ENCODE measurements at places on chromosomes 7 and 10.

DNA sequence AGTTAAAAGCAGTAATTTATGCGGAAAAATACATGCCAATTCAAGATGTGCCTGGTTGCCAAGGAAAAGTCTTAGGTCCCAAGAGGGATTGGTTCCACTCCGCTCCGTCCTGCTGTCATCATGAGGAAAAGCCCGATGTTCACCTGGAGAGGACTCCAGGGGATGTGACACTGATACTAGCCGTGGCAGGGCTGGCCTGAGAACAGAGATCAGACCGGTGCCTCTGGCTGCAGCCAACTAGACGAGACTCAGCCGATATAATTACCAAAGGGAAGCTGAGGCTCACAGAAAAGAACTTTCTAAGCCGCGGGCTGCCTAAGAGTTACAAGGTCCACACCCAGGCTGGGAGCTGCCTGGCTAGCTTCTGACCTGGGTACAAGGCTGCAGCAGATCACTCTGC is 81.3 kb upstream of the UNC5B start:
- DNase-seq, result no peak

GRCh38 chr7:30785786-30786185 is 14.6 kb downstream of the MINDY4 start:
- no peak for DNase-seq

GRCh38 chr7:79789584-79790345 is 336.3 kb upstream of the MAGI2 start:
- DNase-seq, result no peak

GRCh38 chr10:84308481-84309304 is 19.7 kb upstream of the CCSER2 start:
- DNase-seq, result peak; percentile 29

DNA sequence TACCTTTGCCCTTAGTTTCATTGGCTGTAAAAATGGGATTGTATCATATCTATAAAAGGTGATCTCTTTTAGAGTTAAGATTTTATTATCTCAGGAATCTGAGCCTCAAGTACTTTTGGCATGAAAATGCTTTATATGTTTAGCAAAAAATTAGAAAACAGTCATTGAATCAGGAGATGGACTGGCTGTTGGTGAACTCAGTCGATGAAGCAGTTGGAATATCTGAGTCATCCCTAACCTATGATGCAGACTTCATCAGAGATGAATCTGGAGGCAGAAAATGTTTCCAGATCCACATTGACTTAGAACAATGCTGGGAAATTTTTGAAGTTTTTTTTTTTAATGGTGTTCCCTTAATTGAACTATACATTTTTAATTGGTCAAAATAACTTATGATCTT is 228.5 kb downstream of the SLC25A13 start:
- no peak for DNase-seq

GRCh38 chr10:100345570-100346330 is 1.3 kb upstream of the SCD start:
- peak; percentile 44 for DNase-seq

- no peak for DNase-seq
Observed at GRCh38 chr10:17239345-17240085, 11.5 kb downstream of the VIM start.

- no peak for DNase-seq
Observed at GRCh38 chr10:91642831-91643692, 10.2 kb upstream of the PPP1R3C start.
